Activated CD4-positive, alpha-beta memory T cell treated with anti-CD3 and anti-CD28 coated beads, Interleukin-2, amount 10 ng/mL, durations not matched to agents 7 days and 5 days (primary cell): ENCODE measurements at places on chromosomes 12 and 14.

GRCh38 chr14:50937800-50938199, 6.5 kb downstream of the PYGL start:
- DNase-seq = no peak

DNA sequence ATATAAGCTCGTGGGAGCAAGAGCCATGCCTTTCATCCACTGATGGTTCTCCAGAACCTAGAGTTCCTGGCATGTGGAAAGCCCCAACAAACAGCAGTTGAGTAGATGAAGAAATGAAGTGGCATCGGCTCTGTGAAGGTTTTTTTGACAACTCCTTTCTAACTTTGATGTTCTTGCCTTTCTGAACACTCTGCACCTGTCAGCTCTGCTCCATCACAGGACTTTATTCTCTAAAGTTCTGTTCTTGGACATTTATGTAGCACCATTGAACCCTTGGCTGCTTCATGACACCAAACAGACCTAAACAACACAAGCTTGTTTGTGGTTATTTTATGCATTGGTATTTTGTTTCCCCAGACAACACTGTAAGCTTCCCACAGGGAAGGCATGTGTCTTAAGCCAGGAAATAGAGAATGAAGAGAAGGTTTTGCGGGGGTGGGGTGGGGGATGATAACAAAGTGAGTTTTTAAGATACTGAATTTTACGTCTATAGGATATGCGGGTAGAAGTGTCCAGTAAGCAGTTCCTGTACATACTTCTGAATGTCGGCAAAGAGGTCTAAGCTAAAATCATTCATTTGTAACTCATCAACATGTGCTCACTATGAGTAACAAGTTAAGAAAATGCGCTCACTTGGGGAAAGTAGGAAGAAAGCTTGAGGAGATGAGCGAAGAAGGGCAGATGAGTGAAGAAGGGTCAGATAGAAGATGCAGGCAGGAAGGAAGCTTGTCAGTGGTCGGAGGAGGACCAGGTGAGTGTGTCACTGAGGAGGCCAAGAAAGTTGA, 146.0 kb upstream of the PLEKHG7 start:
- no peak for DNase-seq

- DNase-seq = no peak
Observed at GRCh38 chr14:82537831-82538230, 1004.2 kb upstream of the SEL1L start.

- DNase-seq = no peak
Observed at GRCh38 chr12:91884230-91884629, 261.4 kb downstream of the BTG1 start.

DNA sequence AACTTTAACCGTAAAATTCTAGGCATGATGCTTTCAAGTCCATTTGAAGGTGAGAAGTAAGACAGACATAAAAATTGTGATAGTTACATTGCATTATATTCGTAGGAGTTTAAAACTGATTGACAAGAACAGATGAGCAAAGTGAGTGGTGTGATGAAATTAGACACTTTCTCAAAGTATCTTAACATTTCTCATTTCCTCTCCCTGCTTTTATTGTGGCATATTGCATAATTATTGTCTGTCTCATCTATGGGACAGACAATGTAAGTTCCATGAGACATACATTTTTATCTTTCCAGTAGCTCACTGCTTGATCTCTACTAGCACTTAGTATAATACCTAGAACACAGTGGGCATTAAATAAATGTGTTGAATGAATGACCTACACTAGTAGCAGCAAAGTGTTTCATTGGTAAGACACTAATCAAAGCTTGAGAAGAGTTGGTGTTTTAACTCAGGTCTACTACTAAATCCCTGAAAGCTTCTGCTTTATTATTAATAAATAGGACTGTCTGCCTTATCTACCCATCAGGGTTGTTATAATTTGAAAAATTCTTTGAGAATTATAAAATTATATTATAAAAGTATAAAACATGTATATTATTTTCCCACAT, 19.0 kb downstream of the A2M start:
- DNase-seq = no peak

GRCh38 chr14:51310505-51310944, 70.5 kb downstream of the TMX1 start:
- no peak for DNase-seq

DNA sequence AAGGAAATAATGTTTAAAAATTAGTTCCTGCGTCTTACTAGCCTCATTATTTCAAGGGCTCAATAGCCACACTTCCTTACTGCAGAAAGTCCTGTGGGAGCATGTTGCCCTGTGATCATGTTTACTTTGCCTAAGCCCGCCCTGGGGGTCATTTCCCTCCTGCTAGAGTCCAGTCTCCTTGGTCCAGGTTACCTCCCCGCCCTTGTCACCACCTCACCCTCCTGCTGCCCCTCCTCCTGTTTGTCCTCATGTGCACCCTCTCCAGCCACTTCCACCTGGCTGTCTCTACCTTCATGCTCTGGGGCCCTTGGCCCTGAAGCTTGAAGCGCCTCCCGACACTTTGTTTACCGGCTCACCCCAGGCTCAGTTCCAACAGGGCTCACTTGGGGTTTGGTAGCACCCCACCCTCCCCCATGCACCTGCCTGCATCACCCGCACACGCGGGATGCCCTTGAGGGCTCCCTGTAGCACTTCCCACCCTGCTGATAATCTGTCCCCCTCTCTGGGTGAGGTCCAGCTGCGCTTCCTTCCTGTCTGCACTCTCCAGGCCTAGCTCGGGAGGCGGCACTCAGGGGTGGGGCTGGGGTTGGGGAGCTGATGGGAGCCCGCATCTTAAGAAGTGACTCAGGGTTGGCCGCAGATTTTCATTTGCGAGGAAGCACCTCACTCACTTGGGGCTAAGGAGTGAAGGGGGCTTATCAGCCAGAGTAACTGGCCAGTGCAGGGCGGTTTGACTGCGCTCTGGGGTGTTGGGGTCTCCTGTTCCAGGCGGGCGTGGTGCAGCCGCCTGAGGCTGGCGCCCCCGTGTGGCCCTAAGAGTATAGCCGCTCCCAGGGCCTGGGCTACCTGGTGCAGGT, 40.1 kb downstream of the SMIM41 start:
- DNase-seq = peak; percentile 41

DNA sequence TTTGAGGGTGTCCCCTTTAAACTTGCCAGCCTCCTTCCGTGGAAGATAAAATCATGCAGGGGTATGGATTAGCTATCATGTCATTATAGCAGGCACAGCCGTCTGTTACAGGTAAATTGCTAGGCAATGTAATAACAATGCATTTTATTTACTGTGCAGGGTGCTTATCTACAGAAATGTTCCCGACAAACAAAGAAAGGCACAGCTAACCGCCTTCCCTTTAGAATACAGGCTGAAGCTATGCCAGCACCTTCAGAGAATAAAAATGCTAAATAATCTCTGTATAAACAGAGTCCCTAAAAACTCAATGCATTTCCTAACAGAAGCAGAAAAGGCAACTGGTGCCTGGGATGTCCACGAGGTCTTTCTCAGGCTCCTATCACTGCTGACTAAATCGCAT, 239.2 kb downstream of the SPTSSA start:
- DNase-seq = no peak

GRCh38 chr14:55822906-55823305, 242.9 kb downstream of the KTN1 start:
- no peak for DNase-seq

GRCh38 chr14:93317875-93318807, 14.7 kb downstream of the BTBD7 start:
- DNase-seq = no peak

GRCh38 chr12:113448873-113449272, 22.8 kb downstream of the LHX5 start:
- no peak for DNase-seq

- no peak for DNase-seq
Observed at GRCh38 chr12:59734371-59734770, 138.5 kb downstream of the SLC16A7 start.

- DNase-seq = no peak
Observed at GRCh38 chr12:101783150-101783549, 43.9 kb upstream of the SYCP3 start.

GRCh38 chr12:52873832-52874572, 25.2 kb upstream of the KRT78 start:
- DNase-seq = peak; percentile 69

DNA sequence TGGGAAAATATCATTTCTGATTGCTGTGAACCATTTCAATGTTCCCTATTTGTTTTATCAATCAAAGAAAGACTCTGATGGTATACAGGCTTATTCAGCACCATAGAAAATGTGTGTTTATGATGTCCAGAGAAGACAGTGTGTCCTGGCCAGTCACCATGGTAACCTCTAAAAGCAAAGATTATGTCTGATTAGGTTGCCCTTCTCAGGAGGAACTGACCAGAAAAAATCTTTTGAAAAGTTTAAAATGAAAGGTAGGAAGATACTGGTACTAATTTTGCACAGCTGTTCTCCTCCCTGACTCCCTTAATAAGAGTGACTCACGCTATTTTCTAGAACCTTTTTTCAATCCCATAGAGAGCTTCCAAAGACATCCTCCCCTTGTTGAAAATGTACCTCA, 391.8 kb upstream of the DCN start:
- no peak for DNase-seq
